Activated T-cell treated with anti-CD3 and anti-CD28 coated beads, Interleukin-2, amount 50 U/mL, for 72 hours (primary cell): ENCODE measurements at places on chromosomes 3 and 15. TPM values are rescaled to one million over a fixed set of nuclear protein-coding genes. Genes with fewer than 3 reads are reported as not detected.
A peak's percentile ranks its signal among the peaks of the same experiment; 100 is the strongest.

- DNase-seq: peak; percentile 27
Measured at GRCh38 chr15:65421360-65422215, 1.2 kb downstream of the IGDCC4 start.

GRCh38 chr3:50811893-50812292, 137.2 kb downstream of the DOCK3 start:
- DNase-seq: no peak

Gene SPINK8
- total RNA-seq: not detected

GRCh38 chr15:57422113-57422754, 45.9 kb downstream of the CGNL1 start:
- DNase-seq: no peak

- DNase-seq: no peak
Measured at GRCh38 chr15:99087405-99087943, 17.4 kb upstream of the SYNM start.

Gene SLC27A2
- 33.5 TPM for total RNA-seq

Gene UNC13C
- total RNA-seq: not detected

DNA sequence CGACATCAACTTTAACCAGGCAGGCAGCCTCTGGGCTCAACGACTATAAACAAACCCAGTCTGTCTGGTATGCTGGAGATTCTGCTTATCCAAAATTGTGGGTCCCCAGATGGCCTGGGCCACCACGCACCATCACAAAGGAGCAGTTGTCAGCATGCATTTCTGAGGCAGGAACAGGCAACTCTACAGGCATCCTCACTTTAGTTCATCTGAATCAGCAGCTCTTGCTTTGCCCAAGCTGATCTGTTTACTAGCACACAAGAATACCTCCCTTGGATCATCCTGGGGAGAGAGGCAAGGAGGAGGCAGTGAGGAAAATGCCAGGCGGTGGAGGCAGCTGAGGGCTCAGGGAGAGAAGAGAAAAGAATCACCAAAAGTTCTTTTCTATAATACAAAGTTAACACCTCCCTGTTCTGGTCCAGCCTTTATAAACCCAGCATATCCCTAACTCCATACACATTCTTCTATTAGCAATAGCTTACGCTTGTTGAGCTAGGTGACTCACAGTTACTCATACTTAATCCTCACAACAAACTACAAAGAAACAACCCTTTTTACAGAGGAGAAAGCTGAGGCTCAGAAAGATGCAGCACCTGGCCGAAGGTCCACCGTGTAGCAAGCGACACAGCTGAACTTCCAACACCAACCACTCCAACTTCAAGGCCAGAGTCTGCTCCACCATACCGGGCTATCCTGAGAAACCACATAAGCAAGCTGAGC, 33.6 kb downstream of the ZDHHC3 start:
- DNase-seq: no peak

Gene ARL6IP5
- 106 TPM for total RNA-seq

Gene SLC2A2
- not detected for total RNA-seq

Gene MAGEL2
- total RNA-seq: not detected

Gene GPR156
- total RNA-seq: not detected

Gene SLC28A1
- not detected for total RNA-seq

Gene ERC2
- 0.19 TPM for total RNA-seq

DNA sequence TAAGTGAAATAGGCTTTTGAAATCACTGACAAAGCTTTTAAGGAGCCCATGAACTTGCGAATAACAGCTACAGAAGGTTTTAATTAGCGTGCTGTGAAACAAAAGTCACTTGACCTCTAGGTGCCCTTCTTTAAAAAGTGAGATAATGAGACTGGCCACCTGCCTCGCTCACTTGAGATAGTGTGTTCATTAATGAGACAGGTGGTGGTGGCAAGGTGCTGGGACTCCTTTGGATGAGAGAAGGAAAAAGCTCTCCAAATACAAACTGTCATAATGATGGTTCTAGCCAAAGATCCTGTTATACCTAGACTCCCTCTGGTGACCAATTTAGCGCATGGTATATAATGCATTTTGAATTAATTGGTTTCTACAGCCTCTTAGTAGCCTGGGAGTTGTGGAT, 22.7 kb upstream of the IREB2 start:
- no peak for DNase-seq

- DNase-seq: no peak
Measured at GRCh38 chr3:195240171-195240701, 30.7 kb downstream of the XXYLT1 start.

DNA sequence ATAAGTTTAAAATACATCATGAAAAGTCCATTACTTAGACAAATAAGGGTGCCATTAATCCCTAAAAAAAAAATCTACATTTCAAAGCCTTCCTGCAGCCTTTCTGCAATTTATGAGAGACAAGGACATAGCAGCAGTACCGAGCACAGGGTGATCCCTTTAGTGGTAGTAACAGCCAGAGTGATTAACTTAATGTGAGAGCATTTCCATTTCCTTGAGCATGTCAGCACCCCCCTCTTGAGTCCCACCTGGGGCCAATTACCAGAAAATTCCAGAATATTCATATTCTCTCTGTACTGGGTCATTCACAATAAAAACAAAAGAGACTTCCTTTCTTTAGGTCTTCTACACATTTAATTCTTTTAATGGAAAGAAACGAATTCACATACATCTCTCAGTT, 546.9 kb upstream of the CCDC54 start:
- DNase-seq: no peak

Gene CLDN18
- not detected for total RNA-seq

- no peak for DNase-seq
Measured at GRCh38 chr3:31945738-31946052, 35.4 kb downstream of the OSBPL10 start.

Gene TNNC1
- 14.4 TPM for total RNA-seq

Gene TM4SF18
- total RNA-seq: not detected

Gene TEX55
- total RNA-seq: not detected

DNA sequence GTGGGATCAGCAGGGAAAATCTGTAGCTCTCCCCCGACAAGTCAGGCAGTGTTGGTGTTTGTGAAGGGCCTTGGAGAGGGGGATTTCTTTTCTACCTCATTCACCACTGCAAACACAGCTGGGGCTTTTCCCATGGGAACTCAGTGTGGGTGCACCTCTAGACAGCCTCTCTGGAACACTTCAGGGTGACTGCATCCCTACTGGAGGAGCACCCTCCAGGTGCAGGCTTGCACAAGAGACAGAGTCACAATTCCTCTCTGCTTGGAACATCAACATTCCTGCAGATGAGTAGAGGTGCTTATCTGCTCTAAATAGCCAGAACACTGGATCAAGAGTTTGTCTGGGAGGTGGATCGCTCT, 72.7 kb upstream of the AKAP13 start:
- no peak for DNase-seq

- no peak for DNase-seq
Measured at GRCh38 chr3:172314591-172315160, 133.6 kb downstream of the GHSR start.

DNA sequence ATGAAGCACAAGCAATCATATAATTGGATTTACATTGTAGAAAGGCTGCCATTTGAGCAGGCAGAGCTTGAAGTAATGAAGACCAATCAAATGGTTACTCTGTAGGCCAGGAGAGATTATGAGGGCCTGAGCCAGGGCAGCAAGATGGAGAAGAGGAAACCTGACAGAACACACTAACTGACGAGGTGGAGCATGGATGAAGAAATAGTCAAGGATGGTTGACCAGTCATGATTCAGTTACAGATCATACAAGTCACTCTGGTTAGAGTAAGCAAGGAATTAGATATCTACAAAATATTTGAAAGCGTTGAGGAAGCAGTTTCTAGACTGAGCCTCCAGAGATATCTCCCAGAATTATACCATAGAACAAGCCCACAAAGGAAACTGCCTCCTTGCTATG, 101.8 kb upstream of the THSD4 start:
- no peak for DNase-seq

Gene LRRK1
- total RNA-seq: 1.2 TPM

DNA sequence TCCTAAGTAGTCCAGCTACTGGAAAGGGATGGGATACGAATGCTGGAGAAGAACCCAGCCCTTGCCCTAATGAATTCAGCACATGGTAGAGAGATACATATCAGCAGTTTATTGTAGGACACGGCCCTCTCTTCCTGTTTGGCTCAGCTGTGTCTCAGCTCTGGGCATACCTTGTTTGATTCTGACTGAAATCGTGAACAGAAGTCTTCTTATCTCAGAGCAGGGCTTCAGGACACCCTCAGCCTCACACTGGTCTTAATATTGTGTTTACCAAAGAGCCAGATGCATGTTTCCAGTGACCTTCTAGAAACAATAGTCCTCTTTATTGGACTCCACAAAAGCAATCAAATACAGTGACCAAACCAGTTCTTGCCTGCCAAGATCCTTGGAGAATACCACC, 54.7 kb downstream of the FAM174B start:
- DNase-seq: no peak

GRCh38 chr15:63075984-63076713, 33.6 kb downstream of the TPM1 start:
- DNase-seq: no peak

Gene LRRC2
- total RNA-seq: 0.19 TPM

GRCh38 chr3:154378311-154378710, 51.7 kb downstream of the GPR149 start:
- DNase-seq: no peak

DNA sequence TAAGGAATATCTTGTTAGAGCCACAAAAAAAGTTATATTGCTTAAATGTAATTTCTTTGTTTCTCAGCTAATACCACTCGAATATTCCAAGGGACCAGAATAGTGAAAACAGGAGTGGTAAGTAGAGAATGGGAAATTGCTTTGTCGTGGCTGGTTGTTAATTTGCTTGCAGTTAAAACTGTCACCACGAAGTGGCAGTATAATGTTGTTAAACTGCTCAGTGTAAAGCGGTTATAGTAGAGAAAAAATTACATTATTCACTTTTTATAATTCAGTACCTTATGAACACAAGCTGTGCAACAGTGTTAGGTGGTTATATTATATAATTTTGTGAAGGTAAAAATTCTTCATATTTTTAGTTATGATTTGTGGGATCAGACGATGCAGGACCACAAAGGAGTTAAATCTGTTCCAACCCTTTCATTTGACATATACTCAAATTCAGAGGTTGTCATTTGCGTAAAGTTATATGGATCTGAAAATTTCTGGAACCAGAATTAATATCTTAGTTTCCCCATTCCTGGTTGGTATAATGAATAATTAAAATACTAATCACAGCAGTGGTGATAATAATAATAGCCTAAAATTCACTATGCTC, 171.8 kb downstream of the FEZF2 start:
- peak; percentile 3 for DNase-seq

DNA sequence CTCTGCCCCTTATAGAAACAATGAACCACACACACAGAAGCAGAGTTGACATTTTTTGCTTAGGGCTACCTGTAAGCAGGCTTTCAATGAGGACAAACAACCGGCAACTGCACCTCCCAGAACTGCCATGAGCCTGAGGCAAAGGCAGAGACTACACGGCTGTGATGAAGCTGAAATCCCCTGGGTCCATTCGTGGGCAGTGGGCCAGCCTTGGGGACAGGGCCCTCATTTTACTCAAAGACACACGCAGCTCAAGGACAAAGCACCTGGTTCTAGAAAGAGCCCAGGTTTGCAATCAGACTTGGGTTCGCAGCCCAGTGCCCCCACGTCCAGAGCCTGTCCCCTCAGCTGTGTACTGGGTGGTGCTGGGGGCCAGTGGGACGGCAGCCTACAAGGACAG, 17.9 kb downstream of the FAM174B start:
- DNase-seq: no peak

DNA sequence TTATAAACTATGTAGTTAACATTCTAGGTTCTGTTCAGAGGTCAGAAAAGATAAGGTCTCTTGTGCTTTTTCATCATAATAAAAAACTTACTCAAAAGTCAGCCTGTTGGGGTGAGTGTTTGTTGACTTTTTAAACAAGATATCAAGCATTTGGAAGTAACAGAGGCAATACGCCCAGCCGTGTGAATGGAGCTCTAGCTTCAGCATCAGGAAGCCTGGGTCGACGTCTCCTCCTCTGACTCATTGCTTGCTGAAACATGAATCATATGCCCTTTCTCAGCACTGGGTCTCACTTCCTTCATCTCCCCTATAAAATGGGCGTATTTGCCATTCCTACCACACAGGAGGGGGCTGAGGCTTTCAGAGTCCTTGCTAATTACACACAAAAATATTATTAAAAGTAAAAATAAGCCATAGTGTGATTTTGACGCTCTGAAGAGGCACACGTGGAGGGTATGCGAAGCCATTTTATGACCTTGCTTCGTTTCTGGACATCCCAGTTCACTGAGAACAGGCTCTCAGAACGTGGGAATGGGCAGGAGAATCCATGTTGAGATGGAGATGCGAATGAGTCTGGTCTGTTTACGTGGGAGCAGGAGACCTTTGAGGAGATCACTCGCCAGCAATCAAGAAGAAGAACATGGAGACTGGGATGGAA, 220.8 kb upstream of the TPRG1 start:
- DNase-seq: peak; percentile 63

Gene TM6SF1
- total RNA-seq: 25.1 TPM

Gene KIF7
- 1.4 TPM for total RNA-seq

Gene IP6K2
- 75.4 TPM for total RNA-seq

DNA sequence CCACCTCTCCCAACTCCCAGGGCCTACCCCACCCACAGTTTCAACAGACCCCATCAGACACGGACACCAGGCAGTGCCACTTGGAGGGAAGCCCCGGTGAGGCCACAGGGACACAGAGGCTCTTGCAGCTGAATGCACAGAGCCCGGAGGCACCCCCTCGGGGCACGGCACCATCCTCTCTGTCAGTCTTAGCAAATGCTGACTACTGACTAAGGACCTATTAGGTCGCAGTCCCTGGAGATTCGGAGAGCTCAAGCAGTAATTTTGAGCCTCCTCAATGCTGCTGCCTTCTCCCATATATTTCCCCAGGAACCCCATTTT, 79.9 kb downstream of the VGLL4 start:
- no peak for DNase-seq

GRCh38 chr15:82649226-82649999, 2.2 kb upstream of the CPEB1 start:
- no peak for DNase-seq
